Activated T-helper 2 cell treated with anti-CD3 and anti-CD28 coated beads, Interferon-gamma antibody, Interleukin-2, Interleukin-4, amounts not matched to agents 10 μg/mL and 5 μg/mL and 100 μg/mL, durations not matched to agents 14 hours and 24 hours and 36 hours (primary cell): ENCODE measurements at places on chromosomes 1 and 21.

- DNase-seq, result no peak
These were observed 39.7 kb downstream of the SLC35A3 start for GRCh38 chr1:100009458-100009857.

- no peak for DNase-seq
These were observed 309.2 kb upstream of the PRMT6 start for GRCh38 chr1:106747232-106747631.

DNA sequence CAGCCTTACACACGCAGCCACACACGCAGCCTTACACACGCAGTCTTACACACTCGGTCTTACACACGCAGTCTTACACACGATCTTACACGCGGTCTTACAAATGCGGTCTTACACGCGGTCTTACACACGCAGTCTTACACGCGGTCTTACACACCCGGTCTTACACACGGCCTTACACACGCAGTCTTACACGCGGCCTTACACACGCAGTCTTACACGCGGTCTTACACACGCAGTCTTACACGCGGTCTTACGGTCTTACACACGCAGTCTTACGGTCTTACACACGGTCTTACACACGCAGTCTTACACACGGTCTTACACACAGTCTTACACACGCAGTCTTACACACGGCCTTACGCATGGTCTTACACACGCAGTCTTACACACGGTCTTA is 111.9 kb downstream of the PRDM16 start:
- DNase-seq, result no peak

DNA sequence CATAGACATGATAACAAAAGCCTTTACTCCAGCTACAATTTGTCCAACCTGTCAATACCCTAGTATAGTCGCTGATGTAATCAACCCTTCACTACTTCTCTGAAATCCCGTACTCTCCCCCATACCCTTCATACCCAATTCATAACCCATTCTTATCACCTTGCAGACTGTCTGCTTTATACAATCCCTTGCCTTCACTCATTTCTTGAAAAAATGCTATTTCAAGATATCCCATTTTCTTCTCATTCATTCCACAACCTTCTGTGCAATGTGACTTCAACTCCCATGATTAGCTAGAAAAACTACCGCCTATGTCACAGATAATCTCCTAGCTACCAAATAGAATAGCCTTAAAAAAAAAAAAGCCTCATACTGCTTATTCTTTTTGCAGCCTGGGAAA is 49.5 kb downstream of the EPS15 start:
- no peak for DNase-seq

DNA sequence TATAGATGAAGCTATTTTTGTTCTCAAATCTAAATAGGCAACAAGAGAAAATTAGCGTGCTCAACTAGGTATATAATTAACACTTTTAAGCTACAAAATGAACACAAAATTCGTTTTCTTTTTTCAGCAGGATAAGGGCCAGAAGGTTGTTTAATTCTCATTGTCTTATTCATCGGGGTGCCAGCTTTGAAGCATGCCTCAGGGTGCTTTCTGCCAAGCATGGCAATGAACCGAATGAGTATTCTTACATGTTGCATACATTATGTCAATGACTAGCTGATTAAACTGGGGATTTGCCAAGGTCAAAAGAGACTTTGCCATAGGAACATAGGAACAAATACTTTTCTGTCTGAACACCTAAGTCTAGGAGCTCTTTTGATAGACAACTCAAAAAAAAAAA is 102.0 kb upstream of the MAP1LC3C start:
- no peak for DNase-seq

DNA sequence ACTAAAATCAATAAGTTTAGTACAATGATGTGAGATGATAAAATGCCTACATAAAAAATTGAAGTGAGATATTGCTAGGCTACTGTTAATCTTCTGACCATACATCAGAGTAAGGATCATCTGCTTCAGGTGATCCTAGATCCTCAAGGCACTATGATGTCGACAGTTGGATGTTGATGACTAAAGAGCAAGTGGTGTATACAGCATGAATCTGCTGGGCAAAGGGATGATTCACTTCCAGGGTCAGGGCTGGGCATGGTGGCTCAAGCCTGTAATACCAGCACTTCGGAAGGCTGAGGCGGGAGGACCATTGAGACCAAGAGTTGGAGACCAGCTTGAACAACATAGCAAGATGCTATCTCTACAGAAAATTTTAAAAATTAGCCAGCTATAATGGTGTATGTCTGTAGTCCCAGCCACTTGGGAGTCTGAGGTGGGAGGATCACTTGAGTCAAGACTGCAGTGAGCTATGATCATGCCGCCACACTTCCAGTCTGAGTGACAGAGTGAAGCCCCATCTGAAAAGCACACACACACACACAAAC is 24.6 kb downstream of the NUF2 start:
- DNase-seq, result no peak

- DNase-seq, result no peak
These were observed 268.4 kb upstream of the USP24 start for GRCh38 chr1:55483523-55483922.

- DNase-seq, result no peak
These were observed 16.4 kb downstream of the NCMAP start for GRCh38 chr1:24572301-24572700.

GRCh38 chr1:230901671-230902070 is 33.4 kb upstream of the C1orf198 start:
- DNase-seq, result no peak

DNA sequence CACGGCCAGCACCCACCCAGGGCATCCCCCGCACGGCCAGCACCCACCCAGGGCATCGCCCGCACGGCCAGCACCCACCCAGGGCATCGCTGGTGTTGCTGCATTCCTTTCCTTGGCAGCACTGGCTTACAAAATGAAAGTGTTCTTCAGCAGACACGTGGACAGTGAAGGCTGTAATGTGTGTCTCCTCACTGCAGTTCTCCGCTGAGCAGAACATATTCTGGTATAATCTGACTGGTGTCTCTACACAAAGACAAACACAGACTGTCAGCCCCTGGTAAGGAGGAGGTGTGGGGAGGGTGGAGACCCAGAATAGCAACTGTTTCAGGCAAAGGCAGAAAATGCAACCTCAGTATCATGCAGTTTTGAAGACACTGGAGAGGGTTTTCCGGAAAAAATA is 7.3 kb downstream of the LYPD8 start:
- DNase-seq, result no peak
